ENCODE measurements at places on chromosomes 5 and 9.

DNA sequence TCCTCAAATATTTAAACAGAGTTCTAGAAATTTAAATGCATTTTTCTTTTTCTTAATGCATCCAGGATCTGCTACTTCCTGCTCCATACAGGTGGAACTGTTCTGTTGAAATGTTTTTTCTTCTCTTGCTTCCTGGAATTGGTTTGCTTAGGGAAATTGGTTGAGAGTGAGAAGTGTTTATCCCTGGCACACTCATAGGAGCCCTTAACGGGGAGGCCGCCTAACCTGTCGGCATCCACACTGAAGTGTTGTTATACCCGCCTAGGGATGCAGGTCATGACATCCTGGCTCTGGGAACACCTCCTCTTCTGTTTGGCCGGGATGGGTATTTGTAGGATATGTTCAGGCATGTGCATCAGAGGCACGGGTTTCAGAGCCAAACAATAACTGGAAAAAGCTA is 239.7 kb downstream of the GADD45G start:
- DNase-seq = peak; percentile 93

DNA sequence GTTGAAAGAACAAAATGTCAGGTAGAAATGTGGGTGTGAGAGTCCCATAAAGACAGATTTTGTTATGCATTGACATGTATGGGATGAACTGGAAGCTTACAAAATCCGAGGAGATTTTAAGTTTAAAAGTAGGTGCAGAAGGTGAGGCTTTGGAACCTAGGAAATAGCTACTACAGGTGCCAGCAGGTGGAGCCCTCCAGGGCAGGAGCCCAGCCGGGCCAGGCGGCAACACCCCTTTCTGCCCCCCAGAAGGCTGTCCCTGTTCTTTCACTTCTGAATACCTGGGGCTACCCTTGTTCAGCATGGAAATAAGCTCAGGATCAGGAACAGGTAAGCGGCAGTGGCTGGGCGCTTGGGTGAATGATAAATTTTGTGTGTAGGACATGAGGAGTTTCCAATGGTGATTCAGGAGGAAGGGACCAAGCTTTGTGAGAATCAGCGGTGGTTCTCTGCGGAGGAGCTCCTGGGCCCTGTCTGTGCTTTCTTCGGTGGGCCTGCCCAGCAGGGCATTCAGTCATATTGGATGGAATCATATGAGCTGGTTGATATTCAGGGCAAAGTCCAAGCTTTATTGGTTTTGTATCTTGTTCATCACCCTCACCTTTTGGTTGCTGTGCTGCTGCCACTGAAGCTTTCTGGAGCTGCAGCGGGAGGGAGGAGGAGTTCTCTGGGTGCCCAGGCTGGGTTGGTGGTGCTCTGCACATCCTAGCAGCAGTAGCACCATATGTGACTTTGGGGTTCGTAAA is 12.3 kb downstream of the PCBD2 start:
- DNase-seq = no peak

- no peak for DNase-seq
These were observed 417 bp downstream of the GABBR2 start for GRCh38 chr9:98708103-98708932.

- no peak for DNase-seq
These were observed 440.6 kb upstream of the MPDZ start for GRCh38 chr9:13719981-13720676.

- no peak for DNase-seq
These were observed 63.1 kb downstream of the CHD1 start for GRCh38 chr5:98865690-98866089.

- no peak for DNase-seq
These were observed 92.4 kb upstream of the NFIL3 start for GRCh38 chr9:91516081-91516480.

GRCh38 chr9:115396071-115396529 is 278.1 kb upstream of the TNC start:
- peak; percentile 3 for DNase-seq

- no peak for DNase-seq
These were observed 46.7 kb downstream of the PRLR start for GRCh38 chr5:35183556-35183955.

DNA sequence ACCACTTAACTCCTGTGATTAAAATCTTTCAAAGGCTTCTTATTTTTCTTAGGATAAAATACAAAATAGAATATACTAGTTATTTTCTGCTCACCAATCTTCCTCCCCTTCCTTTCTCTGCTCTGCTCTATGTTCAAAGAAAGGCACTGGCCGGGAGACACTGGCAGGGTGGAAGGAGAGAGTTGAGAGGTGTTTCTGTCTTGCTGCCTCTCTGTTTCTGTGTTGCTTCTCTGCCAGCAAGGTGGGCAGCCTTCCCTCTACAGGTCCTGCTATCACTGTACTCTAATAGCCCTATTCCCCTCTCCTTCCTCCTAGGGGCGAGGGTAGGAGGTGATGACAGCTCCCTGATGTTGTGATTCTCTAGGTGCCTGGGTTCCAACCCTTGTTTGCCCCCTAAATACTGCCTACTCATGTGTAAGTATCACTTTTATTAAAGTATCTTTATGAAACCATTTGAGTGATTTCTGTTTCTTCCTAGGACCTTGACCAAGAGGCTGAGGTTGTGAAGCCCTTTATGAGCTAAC is 515.1 kb downstream of the TLE4 start:
- DNase-seq = no peak

GRCh38 chr5:143176048-143176447 is 227.4 kb downstream of the NR3C1 start:
- DNase-seq = no peak

- no peak for DNase-seq
These were observed 18.0 kb downstream of the DNLZ start for GRCh38 chr9:136345281-136346156.

DNA sequence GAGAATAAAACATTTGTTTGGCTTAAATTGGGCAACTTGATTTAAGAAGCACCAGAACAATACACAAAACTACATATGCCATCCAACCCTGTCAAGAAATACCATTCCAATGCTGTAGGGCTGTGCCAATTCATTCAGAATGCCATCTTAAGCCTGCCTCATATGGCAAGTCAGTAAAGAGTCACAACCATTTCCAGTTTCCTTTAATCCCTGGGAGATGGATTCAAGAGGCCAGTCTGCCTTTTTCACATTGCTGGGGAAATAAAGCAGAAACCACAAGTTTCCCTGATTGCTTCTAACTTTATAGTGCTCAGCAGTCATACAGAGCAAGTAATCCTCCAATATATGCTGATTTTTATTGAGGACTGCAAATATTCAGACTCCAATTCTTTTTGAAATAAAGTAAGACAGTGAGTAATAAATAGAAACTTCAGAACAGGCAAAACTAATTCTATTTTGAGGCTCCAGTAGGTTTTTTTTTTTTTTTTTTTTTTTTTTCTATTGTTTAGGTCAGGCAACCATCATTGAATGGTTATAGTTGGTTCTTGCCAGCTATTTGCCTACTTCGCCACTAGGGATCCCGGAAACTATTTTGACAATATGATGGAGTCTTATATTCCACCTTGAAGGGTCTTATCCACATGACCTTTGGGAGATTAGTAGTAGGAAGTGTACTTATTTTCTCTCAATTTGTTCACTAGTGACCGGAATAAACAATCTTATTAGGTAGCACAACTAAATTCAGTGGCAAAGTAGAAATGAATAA is 400.9 kb upstream of the MEF2C start:
- DNase-seq = no peak

GRCh38 chr5:147854894-147855773 is 23.4 kb upstream of the SCGB3A2 start:
- no peak for DNase-seq

DNA sequence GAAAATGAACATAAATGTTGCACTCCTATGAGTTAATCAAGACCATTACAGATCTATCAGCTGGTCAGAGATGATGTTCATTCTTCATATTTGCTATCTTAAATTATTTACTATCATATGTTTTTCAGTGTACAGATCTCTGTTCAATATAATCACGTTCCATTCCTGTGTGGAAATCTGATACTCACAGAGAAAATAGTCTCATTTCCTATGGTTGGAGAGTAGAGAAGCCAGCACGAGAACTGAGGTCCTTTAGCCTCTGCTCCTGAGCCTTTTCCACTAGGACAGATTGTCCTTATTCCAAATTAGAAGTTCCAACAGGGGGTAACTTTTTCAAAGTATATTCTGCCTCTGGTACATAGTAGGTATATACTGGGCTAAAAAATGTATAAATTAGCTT is 29.2 kb downstream of the UGCG start:
- no peak for DNase-seq

GRCh38 chr9:127854184-127854806 is at the start of gene ENG:
Gene ENG, minus strand, starts transcription at chr9:127854658. Its CDS starts 303 bp downstream, at chr9:127854355.
- peak; percentile 28 for DNase-seq

DNA sequence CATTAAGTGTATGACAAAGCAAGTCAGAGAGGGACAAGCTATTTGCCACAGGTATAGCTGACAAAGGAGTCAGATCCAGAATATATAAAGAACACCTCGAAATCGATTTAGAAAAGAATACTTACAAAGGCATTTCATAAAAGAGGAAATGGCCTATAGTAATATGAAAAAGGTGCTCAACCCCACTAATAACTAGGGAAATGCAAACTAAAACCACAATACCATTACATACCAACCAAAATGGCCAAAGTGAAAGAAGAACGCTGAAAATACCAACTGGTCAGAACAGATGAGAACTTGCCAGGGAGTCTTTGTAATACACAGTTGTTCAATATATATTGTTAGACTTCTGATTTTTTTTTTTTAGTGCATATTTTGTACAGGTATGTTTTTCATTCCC is 152.9 kb downstream of the CDC42SE2 start:
- no peak for DNase-seq

GRCh38 chr5:86439593-86440110 is 178.1 kb upstream of the COX7C start:
- no peak for DNase-seq

GRCh38 chr5:68545636-68546295 is 330.2 kb downstream of the PIK3R1 start:
- peak; percentile 83 for DNase-seq

- no peak for DNase-seq
These were observed 10.4 kb downstream of the CCL28 start for GRCh38 chr5:43401827-43402226.

GRCh38 chr5:14218897-14219573 is 75.9 kb downstream of the TRIO start:
- no peak for DNase-seq

All from NCI-H2029 (cell line).